Activated CD8-positive, alpha-beta T cell treated with anti-CD3 and anti-CD28 coated beads, Interleukin-2, amount 10 ng/mL, durations not matched to agents 7 days and 5 days (primary cell): ENCODE measurements at places on chromosomes 3 and 15.

DNA sequence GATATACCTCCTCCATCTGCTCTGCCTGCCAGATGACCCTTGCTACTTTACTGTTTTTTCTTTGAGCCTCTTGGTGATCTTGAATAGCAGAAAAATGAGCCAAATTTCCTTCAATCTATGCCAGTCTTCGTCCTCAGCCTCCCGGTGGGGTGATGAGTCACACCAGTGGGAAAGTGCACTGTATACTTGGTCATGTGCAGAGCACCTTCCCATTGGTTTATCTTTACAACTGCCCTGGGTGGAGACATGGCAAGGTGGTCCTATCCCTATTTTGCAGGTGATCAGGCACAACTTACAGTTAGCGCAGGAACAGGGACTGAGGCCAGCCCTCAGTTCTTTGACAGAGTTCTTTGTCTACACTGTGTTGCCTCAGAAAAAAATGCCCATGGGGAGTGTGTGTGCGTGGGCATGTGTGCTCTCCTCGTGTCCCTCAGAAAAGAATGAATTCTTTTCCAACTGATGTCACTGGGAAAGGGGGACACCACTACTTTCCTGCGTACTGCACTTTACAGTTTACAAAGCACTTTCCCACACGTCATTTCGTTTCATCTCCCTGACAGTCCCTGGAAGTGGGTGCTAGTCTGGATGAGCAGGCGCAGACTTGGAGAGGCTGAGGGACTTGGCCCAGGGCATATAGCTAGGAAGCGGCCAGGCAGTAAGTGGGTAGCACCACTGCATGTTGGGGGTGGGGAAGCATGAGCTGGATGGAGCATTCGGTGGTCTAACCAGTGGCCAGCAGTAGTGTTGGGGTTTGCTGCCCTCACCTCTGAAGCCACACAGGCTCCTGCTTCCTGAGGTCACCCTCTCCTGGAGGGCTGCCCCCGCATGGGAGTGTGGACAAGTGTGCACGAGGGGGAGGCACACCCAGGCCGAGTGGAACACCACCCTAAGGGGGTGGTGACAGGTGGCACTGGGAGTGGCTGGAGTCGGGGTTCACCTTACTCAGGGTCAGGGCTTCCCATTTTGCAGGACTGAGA, 24.1 kb downstream of the SMAD3 start:
- no peak for DNase-seq

- DNase-seq: no peak
Observed at GRCh38 chr3:131503320-131503635, 507 bp upstream of the MRPL3 start.

GRCh38 chr3:105223815-105224214, 142.9 kb upstream of the ALCAM start:
- DNase-seq: no peak

DNA sequence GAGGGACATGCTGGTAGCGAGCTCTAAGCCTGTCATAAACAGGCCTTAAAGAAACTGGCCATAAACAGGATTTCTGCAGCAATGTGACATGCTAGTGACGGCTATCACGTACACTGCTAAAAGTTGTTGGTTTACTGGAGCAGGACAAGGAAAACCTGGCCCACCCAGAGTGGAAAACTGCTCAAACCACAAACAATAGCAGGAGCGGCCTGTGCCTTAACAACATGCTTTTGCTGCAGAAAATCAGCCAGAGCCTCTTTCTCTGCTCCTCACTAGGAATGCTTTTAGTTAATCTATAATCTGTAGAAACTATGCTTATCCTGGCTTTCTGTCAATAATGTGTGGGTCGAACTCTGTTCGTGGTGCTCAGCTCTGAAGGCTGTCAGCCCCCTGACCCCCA, 202.9 kb upstream of the UBE3A start:
- DNase-seq: no peak

DNA sequence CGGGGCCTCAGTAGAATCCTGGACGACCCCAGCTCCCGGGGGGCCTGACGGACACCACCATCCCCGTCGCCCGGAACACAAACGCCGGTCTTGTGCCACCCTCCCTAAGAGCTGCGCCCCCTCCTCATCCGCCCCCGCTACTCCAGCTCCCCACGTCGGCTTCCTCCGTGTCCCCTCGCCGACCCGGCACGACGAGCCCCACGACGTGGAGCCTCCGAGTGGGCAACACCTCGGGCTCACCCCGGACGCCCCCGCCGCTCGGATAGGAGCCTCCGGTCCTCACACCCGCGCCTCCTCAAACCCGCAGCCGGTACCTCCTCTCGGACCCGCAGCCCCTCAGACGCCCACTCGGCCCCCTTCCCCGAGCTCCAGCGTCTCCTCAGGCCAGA, 525 bp downstream of the NPTN start:
- DNase-seq: no peak

DNA sequence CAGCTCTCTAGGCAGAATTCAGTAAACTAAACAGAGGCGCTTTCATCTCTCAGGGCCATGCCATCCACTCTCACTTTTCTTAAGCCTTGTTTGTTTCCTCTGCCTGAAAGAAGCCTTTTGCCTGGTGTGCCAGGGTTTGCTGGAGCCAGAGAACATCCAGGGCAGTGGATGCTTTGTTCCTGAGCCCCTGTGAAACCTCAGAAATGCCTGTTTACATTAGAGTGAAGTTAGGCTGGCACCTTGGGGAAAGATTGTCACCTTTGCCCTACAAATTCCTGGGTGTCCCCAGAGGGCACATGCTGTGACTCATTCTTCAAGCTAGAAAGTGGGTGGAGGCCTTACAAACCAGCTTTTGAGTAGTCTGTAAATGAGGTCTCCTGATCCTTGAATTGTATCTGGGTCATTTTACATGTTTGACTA, 10.7 kb upstream of the TRAK1 start:
- DNase-seq: no peak

DNA sequence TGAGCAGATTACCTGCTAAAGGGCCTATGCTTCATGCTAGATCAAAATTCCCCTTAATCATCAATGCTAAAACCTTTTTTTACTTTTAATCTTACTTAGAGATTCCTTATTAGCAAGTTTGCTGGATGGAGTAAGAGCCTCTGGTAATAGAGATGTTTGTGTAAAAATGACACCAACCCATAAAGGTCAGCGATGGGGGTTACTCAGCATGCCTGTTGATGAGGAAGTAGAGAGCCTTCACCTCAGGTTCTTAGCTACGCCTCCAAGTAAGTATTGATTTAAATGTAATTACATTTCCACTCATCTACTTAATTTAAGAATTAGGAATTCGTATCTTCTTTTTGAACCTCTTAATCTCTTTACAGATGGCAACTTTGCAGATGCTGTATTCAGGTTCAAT, 38.8 kb downstream of the DNAJC13 start:
- no peak for DNase-seq

- peak; percentile 73 for DNase-seq
Observed at GRCh38 chr15:31483053-31483985, 156.7 kb downstream of the KLF13 start.
